ENCODE measurements at places on chromosomes 12 and 14.

DNA sequence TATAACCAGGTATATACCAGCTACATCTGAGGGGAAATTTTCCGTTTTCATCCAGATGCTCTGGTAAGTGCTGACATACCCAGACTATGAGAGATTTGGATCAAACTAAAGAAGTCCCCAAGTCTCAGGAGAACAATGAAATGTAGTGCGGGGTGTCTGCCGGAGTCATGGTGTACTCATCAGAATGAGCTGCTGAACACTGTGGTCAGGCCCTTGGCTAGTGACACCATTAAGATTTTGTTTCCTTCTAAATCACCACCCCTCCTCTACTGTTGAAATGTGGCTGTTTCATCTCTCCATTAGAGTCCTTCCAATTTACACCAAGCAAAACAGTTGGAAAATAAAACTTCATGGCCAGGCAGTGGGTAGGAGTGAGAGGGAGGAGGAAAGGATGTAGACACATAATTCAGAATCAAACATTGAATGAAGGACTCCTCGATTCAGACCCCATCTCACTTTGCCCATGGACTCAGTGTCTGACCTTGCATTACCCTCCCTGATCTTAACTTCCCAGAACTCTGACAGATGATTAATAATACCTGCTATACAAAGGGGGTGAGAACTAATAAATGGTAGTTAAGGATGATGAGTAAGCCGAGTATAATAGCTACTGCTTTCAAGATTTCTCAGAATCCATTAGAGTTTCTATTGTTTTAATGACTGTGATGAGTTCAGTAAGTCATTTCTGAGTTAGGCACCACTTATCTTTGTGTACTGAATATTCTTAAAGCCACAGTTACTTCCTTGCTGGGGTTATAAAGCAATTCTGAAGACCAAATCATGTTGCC, 127.4 kb downstream of the CRADD start:
- no peak for DNase-seq

DNA sequence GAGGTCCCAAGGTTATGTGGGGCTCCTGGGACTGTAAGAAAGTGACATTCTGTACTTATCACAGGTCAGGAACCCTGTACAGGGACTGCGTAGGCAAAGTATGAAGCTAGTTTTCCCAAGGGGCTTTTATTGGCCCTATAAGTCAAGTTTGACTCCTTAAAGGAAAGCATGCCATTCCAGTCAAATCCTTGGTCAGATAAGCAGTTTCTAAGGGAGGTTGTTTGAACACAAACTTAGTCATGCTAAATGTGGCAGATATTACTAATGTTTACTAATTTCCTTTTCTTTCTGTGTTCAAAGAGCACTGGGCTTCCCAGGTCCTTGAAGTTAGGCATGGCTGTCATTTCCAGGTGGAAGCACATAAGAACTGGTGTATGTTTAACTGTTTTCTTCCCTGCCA, 472.4 kb downstream of the ATP23 start:
- DNase-seq, result no peak

DNA sequence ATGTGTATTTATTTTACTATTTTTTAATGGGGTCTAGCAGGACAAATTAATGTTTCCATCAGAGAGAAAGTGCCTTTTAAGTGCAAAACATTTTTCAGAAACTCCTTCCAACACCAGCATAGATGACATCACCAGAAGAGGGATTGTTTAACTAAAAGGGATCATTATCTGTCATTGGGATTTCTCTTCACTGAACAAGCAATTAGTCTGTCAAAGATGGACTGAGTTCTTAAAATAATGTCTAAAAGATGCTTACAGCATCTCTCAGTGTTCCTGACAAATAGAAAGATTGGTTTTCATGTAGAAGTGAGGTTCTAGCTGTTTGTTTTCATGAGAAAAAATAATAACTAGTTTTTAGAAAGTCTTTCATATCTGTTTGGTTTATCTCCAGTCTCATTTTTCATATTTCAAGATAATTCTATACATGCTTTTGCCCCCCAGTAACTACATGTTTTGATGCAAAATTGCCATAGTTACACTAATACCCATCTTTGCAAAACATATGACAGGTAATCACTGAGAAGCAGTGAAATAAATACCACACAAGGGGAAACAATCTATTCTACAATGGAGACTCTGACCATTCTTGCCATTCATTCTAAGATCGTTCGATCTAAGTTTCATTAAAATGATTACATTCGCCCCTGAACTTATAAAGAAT, 850.3 kb downstream of the GALC start:
- DNase-seq, result no peak

- no peak for DNase-seq
Observed at GRCh38 chr12:7583471-7583870, 79.9 kb upstream of the CD163 start.

DNA sequence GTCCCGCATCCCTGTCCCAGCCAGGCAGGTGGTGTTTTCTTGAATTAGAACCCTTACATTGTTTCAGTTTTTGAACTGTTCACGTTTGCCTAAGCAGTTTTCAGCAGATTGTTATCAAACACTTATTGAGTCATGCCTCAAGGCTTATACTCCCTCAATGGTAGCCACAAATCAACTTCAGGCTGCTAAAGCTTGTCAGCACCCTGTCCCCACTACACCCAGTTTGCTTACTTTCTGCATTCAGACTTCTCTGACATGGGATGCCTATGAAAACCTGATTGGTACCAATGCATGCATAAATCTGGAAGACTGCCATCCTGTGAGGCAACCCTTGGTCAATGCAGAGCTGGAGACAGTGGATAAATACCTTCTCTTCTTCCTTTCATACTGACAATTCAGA, 225.4 kb downstream of the BTG1 start:
- DNase-seq, result no peak

GRCh38 chr12:2482938-2483660, 311.7 kb upstream of the FKBP4 start:
- no peak for DNase-seq

DNA sequence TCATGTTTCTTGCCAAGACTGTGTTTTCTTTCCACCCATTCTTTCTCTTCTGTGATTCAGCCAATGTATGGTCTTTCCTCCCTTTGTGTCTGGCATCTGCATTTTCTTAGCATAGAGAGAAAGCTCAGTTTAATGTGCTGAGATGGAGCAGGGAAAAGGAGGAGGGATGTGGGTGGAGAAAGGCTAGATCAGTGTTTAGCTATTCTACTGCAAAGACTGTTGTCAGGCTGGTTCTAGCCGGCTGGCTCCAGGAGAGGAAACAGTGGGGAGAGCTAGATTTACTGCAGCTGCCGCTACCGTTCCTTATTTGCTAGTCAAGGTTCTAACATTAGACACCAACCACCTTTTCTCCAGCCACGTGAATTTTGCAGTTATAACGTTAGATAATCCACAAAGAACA, 5.2 kb upstream of the RIMKLB start:
- DNase-seq, result no peak

GRCh38 chr12:58795825-58796224, 124.5 kb downstream of the LRIG3 start:
- no peak for DNase-seq

- DNase-seq, result no peak
Observed at GRCh38 chr14:104898870-104899510, 25.7 kb upstream of the PLD4 start.

DNA sequence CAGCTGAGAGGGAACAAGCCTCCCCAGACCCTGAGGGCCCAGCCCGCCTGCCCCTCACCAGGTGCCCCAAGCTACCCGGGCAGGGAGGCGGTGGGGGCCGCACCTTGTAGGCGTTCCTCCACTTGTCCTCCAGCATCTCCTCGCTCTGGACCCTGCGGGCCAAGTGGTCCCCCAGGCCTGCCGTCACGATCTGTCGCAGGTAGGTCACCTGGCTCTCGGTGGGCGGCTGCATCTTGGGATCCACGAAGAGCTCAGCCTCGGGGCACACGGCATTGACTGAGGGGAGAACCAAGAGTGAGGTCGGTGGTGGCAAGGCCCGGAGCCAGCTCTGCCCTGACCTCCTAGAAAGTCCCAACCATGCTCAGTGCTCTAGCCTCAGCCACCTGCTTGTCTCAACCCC, 36.6 kb downstream of the DHX37 start:
- DNase-seq, result no peak

DNA sequence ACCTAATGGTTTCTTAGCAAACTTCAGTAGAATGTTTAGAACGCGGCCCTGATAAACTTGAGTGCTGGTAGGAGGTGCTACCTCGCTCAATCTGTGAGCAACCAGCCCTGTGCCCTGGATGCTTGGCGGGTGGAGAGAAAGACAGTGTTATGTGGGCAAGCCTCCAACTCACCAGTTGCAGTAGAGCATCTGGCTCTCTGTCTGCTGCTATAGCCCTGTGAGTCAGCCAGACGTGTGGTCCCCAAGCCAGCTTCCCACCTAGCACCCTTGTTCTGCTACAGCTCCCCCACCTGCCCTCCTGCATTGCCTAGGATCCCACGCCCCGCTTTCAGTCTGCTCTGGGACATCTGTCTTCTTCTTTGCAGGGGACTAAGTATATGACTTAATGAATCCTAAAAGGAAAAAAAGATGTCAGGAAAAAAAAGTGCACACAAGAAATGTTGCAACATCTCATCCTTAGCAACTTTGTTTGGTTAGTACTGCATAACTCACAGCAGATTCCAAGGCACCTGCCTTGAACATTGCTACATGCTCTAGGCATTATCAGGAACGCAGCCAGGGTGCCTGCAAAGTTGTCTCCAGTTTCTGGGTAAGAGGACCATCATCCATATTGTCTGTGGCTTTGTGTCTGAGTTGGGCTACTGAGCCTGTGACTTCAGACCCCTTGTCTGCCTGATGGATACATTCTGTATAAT, 13.6 kb downstream of the SNRNP35 start:
- DNase-seq, result no peak

DNA sequence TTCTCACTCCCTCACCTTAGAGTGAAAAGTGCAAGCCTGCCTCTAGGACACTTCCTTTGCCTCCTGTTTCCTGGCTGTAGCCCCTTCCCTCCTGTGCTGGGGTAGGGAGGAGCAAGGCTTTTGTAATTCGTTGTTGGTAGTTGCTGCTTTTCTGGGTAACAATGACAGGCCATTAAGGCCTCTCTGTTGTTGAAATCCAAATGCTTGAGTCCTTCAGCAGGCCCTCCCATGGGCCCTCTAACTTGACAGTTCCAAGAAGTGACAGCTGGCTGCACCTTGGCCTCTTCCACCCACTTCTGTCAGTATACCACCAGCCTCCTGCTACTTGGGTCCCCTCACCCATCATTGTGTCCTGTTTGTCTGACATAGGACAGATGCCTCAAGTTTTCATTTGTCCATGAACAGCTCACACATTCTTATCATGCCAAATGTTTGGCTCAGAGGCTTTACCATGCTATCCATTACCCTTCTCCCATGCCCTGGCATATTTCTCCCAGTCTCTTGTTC, 103.7 kb upstream of the PDE3A start:
- no peak for DNase-seq

- DNase-seq, result no peak
Observed at GRCh38 chr14:78653173-78653572, 483.0 kb downstream of the NRXN3 start.

DNA sequence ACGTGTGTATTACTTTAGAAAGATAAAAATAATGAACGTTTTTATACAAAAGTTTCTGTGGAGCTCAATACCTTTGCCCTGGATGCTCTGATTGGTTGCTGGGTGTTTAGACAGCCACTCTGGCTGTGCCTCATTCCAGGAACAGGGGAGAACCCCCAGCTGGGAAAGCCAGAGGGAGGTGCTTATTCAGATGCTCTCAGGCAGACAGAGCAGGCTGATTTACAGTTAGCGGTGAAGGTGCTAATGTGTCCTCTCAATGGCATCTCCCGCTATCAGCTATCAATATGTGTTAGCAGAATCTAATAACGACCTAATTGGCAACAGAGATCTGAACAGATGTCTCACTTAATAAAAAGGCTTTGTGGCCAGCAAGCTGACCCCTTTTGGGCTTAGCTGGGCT, 402.3 kb downstream of the NUAK1 start:
- DNase-seq, result no peak

- DNase-seq, result no peak
Observed at GRCh38 chr12:30696103-30696408, 387 bp upstream of the IPO8 start.

DNA sequence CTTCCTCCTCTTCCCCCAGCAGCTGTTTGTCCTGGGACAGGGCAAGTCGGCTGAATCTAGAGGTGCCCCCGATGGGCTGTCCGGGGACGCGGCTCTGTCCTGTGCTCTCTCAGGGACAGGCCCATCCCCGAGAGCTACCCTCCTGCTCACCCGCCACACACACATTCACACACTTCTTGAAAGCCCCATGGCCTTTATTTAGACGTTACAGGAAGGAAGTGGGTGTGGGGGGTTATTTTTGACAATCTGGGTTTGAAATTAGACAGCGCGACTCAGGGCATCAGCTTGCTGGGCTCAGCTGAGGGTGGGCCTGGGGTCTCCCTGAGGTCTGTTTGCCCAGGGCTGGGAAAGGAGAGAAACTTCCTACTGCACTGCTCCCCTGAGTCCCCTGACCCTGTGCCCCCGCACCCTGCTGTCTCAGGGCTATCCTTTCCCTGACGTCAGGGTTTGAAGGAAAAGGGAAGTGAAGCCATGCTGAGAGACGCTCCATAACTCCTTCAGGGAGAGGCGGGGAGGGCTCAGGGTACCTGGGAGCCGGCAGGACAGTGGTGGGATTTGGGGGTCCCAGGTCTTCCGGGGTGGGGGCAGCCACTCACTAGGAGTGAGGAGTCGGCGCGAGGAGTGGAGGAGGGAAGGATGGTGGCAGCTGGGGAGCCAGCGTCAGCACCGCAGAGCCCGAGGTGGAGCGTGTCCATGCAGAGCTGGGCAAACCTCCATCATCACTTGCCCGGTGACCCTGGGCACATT, 8.1 kb downstream of the PTPN6 start:
- peak; percentile 62 for DNase-seq

GRCh38 chr12:65287426-65287825, 8.9 kb downstream of the MSRB3 start:
- DNase-seq, result no peak

- no peak for DNase-seq
Observed at GRCh38 chr12:108597559-108598471, at the start of gene TMEM119. Gene TMEM119 (minus strand): TSS chr12:108598084. CDS start chr12:108592383, 5,701 bp downstream.

DNA sequence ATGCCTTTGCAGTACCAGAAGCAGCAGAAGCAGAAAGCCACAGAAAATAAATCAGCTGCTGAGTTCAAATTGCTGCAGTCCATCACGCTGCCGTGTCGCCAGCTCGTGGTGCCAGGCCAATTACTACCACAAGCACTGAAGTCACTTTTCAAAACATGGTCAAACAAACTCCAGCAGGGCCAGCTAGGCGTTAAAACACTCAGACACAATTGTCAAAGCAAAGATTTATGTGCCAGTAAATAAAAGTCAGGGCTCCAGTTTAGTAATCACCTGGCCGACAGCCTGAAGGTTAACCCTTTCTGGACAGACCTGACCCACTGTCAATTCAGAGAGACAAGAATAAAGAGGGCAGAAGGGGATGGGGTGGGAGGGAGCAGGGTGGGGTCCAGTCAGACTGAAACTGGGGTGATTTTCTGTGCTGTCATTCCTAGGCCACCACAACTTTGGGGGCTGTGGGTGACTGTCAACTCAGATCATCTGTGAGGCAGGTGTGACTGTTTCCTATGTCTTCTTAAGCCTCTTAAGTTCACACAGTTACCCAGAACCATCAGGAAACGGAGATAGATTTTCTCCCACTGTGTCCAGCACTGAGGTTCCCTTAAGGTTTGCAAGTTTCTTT, 109.8 kb upstream of the FUT8 start:
- peak; percentile 51 for DNase-seq
